ENCODE measurements at places on chromosomes 4 and X.

- DNase-seq, result no peak
Measured at GRCh38 chr4:792626-793092, 33.3 kb downstream of the CPLX1 start.

GRCh38 chrX:73977542-73978169, 326.3 kb upstream of the ZCCHC13 start:
- no peak for DNase-seq

GRCh38 chrX:72169008-72169728, 12.4 kb upstream of the PIN4 start:
- DNase-seq, result no peak

DNA sequence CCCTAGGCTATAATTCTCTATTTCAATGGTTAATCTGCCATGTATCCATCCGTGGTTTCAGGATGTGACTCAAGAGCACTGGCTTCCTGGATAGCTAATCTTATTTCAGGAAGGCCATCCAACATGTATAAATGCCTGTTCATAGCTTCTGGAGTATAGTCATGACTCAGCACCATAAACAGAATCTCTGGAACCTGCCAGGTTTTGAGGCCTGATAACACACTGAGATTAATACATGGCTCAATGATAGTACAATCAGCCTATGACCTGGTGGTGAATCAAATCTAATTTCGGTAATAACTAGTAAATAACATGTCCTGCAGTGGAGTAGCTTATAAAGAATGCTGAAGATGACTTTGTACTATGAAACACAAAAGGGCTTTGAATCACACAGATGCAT, 5.7 kb upstream of the IL13RA2 start:
- no peak for DNase-seq

GRCh38 chrX:316351-317325, 2.0 kb downstream of the GTPBP6 start:
- DNase-seq, result no peak

DNA sequence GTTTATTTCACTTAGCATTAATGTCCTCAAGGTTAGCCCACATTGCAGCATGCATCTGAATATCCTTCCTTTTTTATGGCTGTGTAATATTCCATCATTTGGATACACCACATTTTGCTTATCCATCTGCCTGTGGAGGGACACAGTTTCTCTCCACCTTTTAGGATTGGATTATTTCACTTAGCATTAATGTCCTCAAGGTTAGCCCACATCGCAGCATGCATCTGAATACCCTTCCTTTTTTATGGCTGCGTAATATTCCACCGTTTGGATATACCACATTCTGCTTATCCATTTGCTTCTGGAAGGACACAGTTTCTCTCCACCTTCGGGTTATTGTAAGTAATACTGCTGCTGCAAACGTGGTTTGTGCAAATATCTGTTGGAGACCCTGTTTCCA, 110.0 kb downstream of the DHRSX start:
- DNase-seq, result no peak

Data from stimulated activated CD4-positive, alpha-beta T cell treated with anti-CD3 and anti-CD28 coated beads, Interleukin-12 subunit alpha, Interleukin-12 subunit beta, amount 100 ng/mL, for 24 hours (primary cell).